HL-60 (cell line): ENCODE measurements at places on chromosomes 13 and 19.

DNA sequence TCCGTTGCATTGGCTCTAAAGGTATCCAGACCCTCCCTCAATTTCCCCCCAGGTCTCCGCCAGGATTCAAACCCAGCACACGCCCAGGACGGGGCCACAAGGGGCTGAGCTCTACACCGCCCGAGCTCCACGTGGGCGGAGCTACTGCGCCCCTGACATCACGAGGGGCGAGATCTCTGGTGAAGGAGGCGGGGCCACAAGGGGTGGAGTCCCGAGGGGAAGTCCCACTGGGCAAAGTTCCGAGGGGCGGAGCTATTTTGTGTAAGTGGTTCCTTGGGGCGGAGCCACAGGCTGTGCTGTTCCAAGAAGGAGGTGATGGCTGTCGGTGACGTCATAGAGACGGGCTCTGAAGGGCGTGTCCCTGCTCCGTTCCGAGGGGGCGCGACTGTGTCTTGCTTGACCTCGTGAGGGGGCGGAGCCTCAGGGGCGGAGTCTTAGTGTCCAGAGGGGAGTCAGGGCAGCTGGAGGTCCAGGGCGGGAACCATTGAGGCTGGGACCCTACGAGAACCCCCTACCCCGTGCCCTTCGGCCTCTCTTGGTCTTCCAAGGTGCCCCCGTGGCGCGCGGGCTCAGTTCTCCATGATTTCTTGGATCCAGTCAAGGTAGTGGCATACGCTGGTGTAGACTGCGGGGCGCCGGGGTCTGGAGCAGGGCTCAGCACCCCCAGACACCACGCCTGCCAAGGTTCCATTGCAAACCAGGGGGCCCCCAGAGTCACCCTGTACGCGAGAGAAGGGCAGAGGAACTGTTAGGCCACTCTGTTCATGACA is 1.3 kb upstream of the KLK8 start:
- DNase-seq, result no peak

GRCh38 chr19:40604171-40604646 is 3.0 kb downstream of the LTBP4 start:
- no peak for DNase-seq

DNA sequence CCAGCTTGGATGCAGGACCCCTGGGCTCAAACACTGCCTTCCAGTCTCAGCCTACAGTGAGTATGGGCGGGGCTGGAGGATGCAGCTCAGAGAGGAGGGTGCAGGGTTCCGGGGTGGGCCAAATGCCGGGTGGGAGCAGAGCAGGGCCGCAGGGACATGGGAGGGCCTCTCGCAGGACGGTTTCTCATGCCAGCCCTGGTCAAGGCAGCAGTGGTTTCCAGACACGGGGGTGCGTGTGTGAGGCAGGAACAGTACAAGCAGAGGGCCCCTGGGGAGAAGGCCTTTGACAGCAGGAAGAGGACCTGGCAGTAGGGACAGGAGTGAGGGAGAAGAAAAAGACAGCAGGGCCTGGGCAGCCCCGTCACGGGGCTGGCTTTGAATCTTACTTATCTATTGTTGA is 34.1 kb downstream of the CRTC1 start:
- DNase-seq, result no peak

GRCh38 chr19:45682908-45683307 is 8.8 kb downstream of the SNRPD2 start:
- DNase-seq, result no peak

DNA sequence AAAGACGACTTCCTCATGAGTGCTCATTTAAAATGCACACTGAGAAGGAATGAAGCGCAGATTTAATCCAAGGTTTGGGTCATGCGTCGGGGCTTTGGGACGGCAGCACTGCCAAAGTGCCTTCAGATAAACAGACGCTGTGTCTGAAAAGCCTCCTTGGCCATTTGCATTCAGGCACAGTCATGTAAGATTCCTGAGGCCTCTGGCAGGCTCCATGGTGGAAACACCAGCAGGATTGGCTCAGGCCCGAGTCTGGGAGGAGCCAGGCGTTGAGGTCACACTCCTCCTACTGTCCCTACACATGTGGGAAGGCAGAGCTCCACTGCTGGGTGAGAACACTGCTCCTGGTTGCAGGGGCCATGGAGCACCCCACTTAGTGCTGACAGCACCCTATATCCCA is 113.3 kb upstream of the KL start:
- no peak for DNase-seq

DNA sequence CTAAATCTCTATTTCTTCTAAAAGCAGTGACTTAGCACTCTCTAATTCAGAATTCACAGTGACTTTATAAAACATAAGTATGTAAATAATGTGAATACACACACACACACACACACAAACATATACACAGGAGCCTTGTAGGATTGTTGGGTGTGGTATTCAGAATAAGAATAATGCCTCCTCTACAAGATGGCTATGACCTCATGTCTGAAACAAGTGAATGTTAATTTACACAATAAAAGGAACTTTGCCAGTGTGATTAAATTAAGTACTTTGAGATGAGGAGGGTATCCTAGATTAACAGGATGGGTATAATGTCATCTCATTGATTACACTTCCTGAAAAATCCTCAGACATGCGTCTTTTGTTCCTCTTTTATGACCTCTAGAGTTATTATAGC is 234.6 kb downstream of the SLITRK6 start:
- DNase-seq, result no peak

DNA sequence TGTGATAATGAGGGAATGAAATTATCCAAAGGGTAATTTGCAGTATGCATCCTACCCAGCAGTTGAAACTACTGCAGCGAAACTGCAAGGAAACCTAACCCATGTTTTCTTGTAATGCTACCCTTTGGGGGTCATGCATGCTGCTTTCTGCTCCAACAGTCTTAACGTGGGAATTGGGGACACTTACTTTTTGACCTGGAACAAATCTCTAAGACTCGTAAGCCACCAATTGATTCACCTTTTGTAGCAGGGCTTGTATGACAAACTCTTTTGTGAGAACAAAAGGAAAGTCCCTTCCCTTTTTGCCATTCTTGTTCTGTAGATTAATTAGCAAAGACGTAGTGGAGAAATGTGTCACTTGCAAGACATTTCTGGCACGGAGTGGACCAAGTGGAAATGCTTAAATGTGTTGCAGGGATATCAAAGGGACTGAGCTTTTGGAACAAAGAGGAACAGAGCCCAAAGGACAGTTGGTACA is 27.4 kb downstream of the LRCH1 start:
- DNase-seq, result no peak

GRCh38 chr13:111868716-111869115 is 198.2 kb upstream of the SOX1 start:
- no peak for DNase-seq

DNA sequence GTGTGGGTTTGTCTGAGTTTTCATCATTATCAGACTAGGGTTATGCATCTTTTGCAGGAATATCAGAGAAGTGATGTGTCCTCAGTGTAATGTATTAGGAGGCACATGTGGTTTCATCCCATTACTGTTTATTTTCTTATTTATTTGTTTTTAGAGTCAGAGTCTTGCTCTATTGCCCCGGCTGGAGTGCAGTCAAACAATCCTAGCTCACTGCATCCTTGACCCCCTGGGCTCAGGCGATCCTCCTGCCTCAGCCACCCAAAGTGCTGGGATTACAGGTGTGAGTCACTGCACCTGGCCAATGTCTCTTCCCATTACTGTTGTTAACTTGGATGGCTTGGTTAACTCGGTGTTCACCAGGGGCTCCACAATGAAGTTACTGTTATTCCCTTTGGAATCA is 67.4 kb downstream of the MAP4K1 start:
- no peak for DNase-seq

DNA sequence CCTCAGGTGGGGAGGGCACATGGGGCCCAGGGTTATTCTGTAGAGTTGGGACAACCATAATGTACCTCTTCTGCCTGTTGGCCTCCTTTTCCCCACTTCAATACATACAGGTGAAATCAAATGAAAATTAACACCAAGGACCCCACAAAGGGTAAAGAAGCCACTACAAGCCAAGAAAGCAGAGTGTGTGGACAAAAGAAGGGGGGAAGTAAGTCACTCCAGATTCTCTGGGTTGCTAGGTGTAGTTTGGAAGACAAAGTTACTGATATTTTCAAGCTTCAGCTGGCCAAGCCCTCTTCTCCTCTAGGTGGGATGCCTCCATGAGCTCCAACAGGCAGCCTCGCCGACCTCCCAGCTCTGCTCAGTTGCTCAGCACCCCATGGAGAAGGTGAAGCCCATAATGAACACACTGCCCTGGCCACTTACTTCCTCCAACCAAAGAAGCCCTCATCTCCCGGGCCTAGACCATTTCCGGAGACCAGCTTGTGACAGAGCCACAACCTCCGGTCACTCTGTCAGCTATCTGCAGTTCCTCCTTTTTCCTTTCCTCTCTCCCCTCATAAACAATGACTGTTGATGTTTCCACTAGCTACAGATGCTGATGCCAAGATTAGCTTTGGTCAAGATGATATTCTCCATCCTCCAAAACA is 66.8 kb upstream of the MED4 start:
- DNase-seq, result peak; percentile 48

DNA sequence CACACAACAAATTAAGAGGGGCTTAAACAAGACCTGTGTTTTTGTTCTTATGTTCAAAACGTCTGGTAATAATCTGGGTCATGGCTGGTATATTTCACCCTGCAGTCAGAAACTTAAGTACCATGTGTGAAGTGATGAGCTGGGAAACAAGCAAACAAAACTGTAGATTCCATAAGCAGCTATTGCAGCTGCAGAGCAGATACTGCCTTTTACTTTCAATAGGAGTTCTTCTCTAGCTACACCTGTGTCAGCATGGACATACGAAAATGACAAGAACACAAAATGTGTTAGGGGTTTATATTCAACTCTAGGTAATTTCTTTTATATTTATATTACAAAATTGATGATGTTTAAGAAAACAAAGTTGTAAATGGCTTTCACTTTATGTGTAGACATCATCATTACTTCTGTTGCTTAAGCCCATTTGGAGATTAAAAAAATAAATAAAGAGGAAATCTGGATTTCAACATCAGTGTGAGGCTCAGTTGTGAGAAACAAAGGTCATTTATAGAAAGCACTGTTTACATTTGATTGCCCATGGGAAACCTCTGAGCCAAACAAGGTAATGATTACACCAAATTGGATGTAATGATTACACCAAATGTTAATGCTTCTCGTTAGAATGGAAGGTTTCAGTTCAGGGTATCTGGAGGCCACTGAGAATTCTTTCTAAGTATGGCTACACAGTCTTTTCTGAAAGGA is 451.0 kb upstream of the SLC10A2 start:
- DNase-seq, result no peak

GRCh38 chr13:107421028-107421427 is 794.3 kb downstream of the LIG4 start:
- DNase-seq, result no peak

DNA sequence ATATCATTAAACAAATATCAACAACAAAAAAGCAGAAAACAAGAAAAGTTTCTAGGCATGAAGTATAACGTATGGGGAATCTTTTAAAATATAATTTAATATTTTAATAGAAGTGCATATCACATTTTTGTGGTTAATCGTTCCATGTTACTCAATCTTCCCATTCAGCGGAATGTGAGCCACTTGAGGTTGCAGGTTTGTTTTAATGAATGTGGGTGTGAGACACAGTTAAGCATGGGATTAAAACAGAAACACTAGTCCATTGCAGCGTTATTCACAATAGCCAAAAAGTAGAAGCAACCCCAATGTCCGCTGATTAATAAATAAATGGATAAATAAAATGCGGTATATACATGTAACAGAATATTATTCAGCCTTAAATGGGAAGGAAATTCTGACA is 146.0 kb downstream of the NDFIP2 start:
- no peak for DNase-seq

DNA sequence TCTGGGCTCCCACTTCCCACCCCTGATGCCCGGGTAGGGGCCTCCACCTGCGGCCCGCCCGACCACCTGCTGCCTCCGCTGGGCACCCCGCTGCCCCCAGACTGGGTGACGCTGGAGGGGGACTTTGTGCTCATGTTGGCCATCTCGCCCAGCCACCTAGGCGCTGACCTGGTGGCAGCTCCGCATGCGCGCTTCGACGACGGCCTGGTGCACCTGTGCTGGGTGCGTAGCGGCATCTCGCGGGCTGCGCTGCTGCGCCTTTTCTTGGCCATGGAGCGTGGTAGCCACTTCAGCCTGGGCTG is 7.9 kb downstream of the DBP start:
- no peak for DNase-seq

- DNase-seq, result no peak
Measured at GRCh38 chr13:33218020-33218419, 67.5 kb downstream of the STARD13 start.

GRCh38 chr19:46391296-46392251 is 21.8 kb downstream of the CCDC8 start:
- DNase-seq, result no peak

- peak; percentile 40 for DNase-seq
Measured at GRCh38 chr19:10637894-10638293, 12.5 kb downstream of the SLC44A2 start.

DNA sequence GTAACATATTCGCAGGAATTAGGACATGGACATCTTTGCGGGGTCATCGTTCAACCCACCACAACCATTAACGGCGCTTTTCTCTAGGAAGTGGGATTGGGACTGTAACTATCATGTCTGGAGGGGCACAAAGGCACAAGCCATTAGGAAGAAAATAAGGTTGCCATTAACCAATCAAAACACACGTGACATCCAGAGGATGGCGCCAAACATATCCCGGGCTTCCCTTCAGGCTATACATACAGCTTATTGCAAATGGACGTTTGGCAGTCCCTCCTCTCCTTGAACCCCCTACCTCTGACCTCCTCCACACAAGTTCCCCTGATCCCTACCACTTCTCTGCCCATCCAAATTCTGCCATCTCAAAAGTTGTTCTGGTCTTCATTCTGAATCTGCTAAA is 26.6 kb upstream of the GSX1 start:
- DNase-seq, result no peak

DNA sequence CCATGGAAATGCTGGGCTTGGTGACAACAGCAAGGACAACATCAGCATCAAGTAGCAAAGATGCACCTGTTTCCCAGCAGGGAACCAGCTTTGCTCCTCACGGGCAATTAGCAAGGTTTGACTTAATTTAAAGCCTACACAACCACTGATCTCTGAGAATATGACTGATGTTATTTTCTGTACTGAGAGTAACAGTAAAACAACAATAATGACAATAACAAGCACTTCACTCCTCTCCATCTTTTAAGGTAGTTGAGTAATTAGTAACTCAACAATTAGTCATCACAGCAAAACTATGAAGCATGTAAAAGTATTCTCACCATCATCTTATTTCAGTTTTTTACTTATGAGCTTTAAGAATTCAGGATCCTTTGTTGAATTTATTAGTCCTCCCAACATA is 37.3 kb downstream of the ENOX1 start:
- no peak for DNase-seq

GRCh38 chr13:35629026-35629425 is 152.5 kb upstream of the MAB21L1 start:
- DNase-seq, result no peak
